Stimulated activated CD4-positive, alpha-beta T cell treated with anti-CD3 and anti-CD28 coated beads, Interleukin-1b, Interleukin-23, amount 100 ng/mL, for 1 hour (primary cell): ENCODE measurements at places on chromosomes 3 and 15.
A peak's percentile ranks its signal among the peaks of the same experiment; 100 is the strongest.

DNA sequence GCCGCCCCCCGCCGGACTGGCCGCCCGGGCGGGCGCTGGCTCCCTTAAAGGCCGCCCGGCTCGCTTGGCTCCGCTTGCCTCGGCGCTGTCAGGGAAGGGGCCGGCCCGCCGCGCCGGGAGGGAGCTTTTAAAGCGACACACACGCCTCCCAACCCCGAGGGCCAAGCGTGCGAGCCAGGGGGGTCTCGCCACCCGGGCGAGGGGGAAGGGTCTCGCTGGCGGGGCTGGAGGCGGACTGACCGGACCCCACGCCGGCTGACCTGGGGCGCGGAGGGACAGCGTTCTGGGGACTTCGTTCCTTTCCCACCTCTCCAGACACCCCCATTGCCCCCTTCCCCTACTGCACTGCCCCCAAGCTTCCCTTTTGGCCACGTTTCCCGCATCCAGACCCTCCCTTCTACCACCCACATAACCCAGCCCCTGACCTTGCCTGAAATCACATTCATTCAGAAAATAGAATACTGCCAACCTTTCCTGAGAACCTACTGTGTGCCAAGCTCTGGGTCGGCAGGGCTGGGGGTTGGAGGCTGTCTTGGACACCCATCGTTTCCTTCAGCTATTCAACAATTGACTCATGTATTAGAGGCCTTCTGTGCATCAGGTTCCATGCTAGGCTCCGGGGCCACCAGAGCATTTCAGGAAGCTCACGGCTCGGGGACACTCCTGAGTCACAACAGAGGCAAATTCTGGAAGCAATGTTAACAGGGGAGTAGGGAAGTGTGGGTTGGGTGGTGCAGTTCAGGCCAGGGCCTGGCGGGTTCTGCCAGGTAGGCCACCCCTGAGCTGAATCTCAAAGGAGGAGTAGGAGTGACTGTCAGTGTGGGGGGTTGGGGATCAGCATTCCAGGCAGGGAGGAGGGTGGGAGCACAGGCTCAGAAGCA, at the start of gene INSYN1:
TSS of gene INSYN1 (minus strand) at position 102 of the 881 bp plus-strand sequence. CDS start 2,221 bp downstream, outside the sequence.
- DNase-seq = no peak

GRCh38 chr3:122919291-122919610, 108.3 kb downstream of the SEMA5B start:
- no peak for DNase-seq

DNA sequence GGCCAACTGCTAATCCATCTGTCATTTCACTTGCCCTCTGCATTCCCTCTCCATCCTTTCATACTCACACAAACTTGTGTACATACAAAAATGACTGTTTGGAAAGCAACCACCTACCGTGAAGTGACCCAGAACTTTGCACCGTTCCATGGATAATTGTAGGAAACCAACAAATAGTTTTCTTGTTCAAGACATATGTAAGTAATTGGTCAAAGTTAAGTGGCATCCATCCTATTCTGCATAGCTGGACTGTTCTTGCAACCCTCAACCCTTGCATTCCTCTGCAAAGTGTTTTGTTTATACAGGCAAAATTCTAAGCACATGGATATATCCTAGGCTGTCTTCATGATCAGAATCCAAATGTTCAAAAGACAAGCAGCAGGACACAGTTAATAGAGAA, 592.5 kb downstream of the MECOM start:
- no peak for DNase-seq

DNA sequence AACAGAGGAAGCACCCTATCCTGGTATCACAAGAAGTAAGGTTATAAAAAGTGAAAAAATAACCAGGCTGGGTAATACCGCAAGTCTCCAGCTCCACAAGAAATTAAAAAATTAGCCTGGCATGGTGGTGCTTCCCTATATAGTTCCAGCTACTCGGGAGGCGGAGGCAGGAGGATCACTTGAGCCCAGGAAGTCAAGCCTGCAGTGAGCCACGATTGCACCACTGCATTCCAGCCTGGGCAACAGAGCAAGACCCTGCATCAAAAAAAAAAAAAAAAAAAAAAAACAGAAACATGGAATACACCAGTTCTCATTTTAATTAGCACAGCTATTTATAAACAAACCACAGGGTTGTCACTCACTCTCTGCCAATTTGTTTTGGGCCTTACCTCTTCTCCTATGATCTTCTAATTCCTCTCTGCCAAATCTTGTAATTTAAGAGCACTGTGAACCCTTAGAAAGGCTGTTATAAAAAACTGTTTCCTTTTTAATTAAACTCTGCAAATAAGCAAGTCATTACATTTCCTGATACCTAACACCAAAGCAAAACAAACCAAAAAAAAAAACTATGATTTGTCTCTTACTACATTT, 22.6 kb downstream of the DCUN1D1 start:
- DNase-seq = no peak

- no peak for DNase-seq
These were observed 215.3 kb downstream of the CPNE4 start for GRCh38 chr3:131819381-131820055.

- no peak for DNase-seq
These were observed 264.1 kb upstream of the SLCO3A1 start for GRCh38 chr15:91589360-91589759.

DNA sequence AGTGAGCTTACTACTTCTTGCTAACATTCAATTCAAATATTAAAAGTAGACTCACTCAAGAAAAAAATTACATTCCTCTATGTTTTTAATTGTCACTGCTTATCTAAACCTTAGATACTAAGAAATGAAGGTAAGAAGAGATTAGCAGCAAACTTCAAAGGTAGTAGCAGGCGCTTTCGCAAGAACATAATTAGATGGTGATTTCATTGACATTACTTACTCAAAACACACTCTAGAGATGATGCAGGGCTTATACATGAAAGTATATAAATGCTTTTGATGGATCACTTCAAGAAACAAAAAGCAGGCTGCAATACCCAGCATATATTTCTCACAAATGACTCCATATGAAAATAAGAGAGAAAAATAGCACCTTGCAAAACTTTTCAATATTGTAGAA, 86.8 kb downstream of the FSIP1 start:
- no peak for DNase-seq

GRCh38 chr15:76451540-76451939, 115.0 kb downstream of the ISL2 start:
- DNase-seq = no peak

DNA sequence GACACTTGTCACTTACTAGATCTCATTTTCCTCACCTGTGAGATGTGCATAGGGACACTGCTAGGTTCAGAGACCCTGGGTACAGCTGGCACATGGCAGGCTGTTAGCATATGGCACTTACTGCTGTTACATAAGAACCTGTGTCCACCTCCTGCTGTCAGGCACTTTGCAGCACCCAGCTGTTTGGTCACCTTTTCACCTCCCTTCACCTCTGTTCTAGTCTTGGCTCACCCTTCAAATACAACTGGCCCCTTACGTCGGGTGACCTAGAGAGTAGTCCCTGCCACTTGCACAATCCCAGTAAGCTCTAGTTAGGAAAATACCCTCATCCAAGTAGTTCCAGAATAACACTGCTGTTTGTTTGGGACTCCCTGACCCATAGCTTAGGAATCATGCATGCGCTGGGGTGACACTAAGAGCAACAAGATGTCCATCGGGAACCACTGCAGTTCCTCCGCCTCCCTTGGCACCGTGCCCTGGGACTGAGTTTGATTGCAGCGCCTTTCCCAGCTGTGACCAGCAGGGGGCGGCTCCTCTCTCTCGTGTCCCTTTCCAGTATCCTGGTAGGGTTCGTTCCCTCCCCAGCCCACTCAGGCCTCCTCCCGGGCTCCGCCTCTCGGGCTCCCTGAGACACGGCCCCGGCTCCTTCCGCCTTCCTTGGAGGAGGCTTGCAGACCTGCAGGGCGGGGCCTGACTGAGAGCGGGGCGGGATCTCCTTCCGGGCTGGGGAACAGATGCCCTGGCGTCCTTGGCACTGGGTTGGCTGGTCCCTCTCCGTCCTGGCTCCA, 78.6 kb downstream of the ABHD5 start:
- peak; percentile 63 for DNase-seq

DNA sequence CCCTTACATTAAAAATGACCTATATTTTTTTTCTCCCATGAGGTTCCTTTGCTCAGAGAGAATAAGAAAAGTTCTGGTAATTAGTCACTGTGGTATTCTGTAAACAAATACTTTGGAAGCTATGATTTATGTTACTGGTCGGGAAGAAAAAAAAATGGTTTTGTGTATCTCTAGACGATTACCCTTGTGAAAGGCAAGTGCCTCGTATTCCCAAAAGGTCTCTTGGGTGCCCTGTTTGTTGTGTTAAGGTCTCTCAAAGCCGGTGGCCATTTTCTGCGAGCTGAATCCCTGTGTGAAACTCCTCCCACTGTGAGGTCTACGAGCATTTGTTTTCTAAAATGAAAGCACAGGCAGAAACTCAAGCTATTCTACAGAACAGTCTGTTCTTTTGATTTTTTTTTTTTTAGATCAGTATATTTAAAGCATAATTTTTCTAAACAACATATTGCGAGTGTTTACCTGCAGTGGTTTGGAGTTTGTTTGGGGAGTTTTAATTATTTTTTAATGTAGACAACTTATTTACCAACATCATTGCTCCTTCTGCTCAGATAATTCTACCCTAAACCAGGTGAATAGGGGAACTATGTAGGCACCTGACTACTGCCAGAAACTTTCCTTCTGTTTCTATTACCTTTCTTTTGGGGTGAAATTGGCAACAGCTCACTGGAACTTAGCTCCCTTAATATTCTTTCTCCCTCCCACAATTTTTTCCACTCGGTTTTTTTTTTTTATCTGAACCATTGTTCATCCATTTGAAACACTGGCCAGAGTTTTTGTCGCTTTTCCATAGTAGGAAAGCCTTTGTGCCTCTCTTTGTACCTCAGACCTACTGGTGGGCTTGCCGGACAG, 44.0 kb downstream of the ZBTB38 start:
- DNase-seq = no peak

GRCh38 chr3:52022323-52023100, 26.8 kb upstream of the RPL29 start:
- DNase-seq = no peak

- no peak for DNase-seq
These were observed 77.6 kb downstream of the CRTC3 start for GRCh38 chr15:90607361-90607760.

GRCh38 chr3:42081838-42082473, 9.2 kb upstream of the TRAK1 start:
- no peak for DNase-seq

GRCh38 chr3:133361435-133361834, 38.4 kb upstream of the BFSP2 start:
- no peak for DNase-seq
